Left cardiac atrium (tissue), 4 donors: ENCODE measurements at places on chromosomes 16 and 17.
A peak's percentile ranks its signal among the peaks of the same experiment; 100 is the strongest.

GRCh38 chr16:56363781-56364565 lies 61.4 kb downstream of the AMFR start:
- DNase-seq = no peak

DNA sequence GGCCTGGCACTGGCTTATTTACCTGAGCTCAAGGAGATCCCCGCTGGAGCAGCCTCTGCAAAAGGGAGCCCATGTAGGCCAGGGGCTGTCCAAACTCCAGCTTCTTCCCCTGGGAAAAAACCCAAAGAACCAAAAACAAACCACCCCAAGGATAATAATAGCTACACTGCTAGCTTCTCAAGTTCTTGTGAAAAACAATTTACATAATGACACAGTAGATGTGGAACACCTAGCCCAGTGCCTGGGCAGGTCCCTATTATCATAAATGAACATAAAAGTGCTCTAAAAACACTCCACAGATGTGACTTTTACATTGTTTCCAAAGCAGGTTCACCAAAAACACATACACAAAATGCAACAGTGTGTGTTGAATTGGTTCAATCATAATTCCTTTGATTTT lies 27.3 kb downstream of the CENPV start:
- no peak for DNase-seq

GRCh38 chr17:65190467-65191097 lies 53.4 kb downstream of the RGS9 start:
- no peak for DNase-seq

DNA sequence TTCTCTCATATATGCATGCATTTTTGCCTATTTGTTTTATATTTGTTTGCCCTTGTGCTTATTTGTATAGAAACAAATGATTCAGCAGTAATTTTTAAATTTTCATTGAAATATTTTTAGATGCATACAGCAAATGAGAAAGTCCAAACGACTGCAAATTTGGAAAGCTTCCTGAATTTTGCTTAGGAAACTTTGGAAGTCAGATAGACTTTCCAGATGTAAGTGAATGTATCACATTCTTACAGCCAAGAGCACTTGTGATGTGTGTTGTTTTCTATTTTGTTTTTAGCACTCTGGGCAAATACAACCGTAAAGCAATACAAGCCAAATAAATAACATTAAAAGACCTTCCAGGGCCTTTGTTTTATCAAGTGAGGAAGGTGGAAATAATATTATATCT lies 680.8 kb upstream of the CDH8 start:
- DNase-seq = no peak

DNA sequence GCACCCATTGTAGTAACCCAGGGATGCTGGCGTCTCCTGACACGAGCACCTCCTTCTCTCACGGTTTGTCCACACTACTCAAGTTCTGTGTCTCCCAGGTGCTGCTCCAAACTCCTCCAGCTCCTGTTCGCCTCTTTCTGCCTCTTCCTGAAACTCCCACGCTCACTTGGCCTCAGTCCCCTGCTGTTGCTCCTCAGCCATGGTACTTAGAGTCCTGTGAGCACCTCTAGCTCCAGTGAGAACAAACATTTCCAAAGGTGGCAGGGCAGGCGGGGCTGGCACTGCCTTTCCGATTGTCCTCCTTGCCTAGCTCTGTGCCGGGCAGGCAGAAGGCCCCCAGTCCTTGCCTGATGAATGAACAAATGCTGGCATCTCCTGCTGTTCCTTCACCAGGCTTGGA lies 146.1 kb downstream of the SDK2 start:
- DNase-seq = no peak

DNA sequence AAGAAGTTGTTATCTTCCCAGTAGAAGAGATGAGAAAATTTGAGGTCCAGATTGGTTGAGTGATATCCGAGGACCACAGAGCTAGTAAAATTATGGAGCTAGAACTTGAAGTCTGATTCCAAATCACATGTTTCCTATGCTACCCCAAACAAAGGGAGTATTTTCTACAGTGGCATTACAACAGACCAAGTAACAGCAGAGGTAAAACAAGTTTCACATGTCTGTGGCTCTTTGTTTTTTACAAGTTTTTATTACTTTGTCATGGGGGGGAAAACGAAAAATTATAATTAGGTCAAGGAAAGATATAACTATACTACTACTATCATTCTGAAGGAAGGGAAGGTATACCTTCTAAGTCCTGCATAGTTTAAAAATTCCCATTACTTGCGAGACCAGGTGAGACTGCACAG lies 49.4 kb downstream of the KANSL1 start:
- DNase-seq = no peak

GRCh38 chr17:9356488-9356911 lies 219.1 kb downstream of the STX8 start:
- DNase-seq = no peak

DNA sequence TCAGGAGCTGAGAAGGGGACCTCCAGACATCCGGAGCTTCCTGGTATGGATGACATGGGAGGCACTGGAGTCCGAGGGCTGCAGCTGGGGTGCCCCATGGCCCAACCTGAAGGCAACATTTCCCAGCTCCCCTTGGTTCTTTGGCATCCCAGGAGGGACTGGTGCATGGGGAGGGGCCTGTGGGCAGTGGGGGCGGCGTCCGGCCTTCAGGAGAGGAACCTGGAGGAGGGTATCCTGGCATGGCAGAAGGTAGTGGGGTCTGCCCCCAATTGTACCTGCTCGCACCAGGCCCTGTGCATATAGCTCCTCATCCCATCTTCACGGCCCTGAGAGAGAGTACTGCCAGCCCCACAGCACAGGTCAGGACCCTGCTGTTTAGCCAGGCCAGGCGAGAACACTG lies 11.9 kb downstream of the NPTX1 start:
- no peak for DNase-seq

DNA sequence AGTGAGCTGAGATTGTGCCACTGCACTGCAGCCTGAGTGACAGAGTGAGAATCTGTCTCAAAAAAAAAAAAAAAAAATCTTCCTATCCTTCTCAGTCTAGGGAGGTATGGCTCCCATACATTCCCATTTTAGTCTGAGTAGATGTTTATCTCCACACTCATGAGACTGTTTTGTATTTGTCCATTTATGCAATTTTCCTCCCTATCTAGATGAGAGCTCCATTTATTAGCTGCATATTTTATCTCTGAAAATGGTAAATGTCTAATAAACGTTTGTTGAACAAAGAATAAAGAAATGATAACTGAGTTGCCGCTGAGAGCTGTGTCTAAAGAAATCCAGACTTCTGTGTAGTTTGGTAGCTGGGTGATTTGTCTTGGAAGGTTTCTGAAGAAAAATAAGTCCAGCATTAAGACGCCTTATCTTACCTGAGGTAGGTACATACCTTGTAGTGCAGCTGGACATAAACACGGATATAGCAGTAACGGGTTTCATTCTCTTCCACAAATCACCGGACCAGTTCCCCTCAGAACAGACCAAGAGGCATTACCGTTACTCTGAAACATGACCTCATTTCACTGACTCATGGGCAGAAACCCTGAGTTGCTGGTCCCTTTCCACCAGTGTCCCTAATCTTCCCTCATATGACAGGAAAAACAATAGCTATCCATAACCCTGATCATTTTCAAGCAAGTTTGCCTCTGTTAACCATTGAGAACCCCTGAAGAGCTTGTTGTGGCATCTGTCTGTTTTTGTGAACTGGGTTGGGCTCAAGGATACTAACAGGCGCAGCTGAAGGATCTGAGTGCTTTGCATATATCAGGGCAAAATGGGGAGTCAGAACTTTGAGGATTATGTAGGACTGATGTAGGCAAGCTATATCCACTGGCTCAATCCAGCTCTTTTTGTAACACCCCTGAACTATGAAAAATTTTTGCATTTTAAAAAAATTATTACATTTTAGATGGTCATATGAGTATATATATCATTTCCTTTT lies 177.4 kb upstream of the XYLT1 start:
- no peak for DNase-seq

- peak; percentile 73 for DNase-seq
Measured at GRCh38 chr16:88939972-88940861, 36.8 kb downstream of the CBFA2T3 start.

DNA sequence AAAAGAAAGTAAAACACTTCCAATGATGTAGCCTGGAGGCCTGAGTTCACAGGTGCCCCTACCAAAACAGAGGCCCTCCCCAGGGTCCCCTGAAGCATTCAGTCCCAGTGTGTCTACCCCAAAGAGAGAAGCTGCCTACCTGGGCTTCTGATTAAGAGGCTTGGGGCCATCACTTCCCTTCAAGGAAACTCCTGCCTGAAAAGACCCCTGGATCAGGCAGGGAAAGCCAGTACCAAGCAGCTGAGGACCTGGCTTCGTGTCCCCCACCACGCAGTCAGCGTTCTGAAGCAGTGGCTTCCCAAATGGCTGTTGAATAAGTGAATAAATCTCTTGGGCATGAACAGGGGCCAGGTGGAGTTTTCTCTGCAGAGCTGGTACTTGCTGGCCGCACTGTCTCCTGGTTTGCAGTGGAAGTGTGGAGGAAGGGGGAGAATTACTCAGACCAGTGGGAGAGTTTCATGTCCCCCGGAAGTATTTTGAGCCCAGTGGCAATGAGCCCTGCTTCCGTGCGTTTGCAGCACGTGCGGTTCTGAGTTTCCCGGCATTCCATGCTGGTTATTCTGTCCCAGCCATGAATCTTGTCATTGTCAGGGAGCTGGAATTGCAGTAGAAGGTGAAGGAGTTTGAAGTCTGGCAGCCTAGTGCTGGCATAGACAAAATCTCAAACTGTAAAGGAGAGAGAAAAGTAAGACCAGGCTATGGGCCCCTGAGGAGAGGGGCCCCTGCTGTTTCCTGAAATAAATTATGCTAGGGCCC lies 27.0 kb downstream of the RMI2 start:
- DNase-seq = peak; percentile 7

- DNase-seq = no peak
Measured at GRCh38 chr17:44920565-44920940, 5.3 kb upstream of the GFAP start.

- no peak for DNase-seq
Measured at GRCh38 chr17:6299275-6299674, 135.6 kb downstream of the AIPL1 start.

- no peak for DNase-seq
Measured at GRCh38 chr16:73280388-73280787, 232.5 kb upstream of the ZFHX3 start.

DNA sequence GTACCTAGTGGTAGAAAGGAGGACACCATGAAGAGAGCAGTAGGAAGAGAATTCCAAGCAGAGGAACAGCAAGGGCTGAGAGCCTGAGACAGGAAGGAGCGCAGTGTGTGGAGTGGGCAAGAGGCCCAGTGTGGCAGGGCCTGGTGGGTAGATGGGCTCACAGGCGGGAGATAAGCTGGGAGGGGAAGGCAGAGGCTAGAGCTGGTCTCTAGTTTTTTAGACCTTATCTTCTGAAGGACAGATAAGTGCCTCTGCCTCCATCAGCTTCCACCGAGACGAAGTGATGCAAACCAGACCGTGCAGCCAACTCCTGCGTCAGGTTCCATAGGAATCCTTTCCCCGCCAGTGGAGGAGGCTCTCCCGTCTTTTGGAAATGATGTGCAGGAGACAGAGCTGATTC lies 33.6 kb downstream of the CDH1 start:
- no peak for DNase-seq

DNA sequence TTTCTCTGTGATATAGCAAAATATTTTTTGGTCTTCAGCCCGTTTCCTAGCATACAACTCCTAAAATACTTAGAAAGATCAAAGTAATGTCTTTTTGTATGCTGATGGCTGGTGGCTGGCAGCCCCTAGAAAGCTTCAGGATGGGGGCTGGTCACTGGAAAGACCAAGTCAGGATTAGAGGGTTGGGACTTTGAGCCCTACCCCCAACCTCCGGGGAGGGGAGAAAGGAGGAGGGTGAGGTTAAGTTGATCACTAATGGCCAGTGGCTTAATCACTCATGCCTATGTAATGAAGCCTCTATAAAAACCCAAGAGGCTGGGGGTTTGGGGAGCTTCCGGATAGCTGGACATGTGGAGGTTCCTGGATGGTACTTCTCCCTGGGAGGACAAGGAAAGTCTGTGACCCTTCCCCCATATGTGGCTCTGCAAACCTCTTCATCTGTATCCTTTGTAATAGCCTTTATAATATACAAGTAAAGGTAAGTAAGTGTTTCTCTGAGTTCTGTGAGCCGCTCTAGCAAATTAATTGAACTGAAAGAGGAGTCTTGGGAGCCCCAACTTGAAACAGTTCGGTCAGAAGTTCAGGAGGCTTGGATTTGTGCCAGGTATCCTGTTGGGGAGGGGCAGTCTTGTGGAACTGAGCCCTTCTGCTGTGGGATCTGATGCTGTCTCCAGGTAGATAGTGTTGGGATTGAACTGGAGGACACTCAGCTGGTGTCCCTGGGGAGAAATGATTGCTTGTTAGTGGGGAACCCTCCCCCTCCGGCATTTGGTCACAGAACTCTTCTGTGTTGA lies 3.5 kb downstream of the SLC7A6 start:
- DNase-seq = no peak

GRCh38 chr17:609232-609810 lies 105.3 kb downstream of the VPS53 start:
- DNase-seq = no peak

- peak; percentile 55 for DNase-seq
Measured at GRCh38 chr17:58755577-58756245, at the start of gene PPM1E. Gene PPM1E (plus strand): TSS chr17:58755854.

DNA sequence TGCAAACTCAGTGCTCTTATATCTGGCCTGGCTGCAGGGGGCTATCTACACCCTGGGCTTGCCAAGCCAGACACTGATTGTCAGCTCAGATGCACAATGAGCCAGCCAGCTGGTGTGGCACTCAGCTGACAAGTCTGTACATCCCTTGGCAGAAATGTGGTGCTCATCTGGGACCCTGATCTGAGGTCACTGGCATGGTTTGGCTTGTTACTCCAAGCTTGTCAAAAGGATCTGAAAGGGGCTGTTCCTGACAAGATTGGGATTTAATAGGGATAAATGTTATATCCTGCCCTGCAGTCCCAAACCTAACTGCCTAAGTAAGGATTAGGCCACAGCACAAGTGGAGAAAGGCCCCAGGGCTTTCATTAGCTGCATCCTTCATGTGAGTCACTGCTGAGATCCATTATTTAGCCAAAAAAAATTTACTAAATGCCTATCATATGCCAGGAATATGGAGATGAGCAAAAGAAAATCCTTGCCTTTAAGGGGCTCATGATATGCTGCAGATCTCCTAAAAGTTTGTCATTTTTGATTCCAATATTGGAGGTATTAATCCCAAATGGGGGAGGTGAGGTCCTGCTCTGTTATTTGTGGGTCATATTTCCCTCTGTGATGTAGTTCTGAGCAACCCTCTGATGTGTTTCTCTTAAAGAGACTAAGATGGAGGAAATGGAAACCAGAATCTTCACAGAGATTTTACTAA lies 6.3 kb downstream of the SLC6A2 start:
- no peak for DNase-seq

DNA sequence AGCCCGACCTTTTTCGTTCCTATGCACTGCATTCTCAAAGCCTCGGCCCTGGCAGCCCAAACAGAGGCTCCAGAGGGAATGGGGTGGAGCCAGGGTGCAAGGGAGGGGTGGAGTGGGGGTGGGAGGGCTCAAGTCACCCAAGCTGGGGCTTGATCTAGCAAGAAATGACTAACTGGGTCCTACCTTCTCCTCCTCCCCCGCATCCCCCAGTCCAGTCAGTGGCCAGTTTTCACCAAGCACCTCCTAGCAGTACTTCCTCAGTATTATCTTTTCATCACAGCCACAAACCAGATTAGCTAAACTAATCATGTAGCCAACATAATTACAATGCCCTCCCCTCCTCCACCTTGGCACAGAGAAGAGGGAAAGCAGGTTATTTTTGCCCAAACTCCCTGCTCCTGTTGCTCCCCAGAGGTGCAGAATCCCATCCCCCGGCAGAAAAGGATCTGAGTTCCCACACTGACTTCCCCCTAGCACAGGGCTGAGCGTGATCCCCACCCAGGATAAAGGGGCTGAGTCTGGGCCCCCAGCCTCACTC lies 2.2 kb downstream of the JUP start:
- peak; percentile 60 for DNase-seq

- DNase-seq = no peak
Measured at GRCh38 chr16:30997725-30998711, 12.4 kb downstream of the STX1B start.
